T-helper 2 cell (primary cell): ENCODE measurements at places on chromosomes 13 and 19.

DNA sequence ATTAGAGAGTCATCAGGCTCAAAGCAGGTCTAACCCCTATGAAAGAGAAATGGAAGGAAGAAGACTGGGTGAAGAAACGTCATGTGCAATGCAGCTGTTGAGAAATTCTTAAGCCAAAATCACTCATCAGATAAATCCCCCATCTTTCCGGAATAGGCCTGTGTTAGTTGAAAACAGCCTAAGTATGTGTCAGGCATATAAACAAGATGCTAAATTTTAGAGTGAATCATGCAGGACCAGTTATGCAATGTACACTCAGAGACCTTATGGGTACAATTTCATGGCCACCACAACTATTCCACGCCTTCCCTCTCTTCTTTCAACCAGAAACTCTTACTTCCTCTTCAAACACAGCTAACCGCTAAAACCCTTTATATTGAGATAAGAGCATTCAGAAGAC is 717.7 kb upstream of the ATXN8OS start:
- DNase-seq = no peak

DNA sequence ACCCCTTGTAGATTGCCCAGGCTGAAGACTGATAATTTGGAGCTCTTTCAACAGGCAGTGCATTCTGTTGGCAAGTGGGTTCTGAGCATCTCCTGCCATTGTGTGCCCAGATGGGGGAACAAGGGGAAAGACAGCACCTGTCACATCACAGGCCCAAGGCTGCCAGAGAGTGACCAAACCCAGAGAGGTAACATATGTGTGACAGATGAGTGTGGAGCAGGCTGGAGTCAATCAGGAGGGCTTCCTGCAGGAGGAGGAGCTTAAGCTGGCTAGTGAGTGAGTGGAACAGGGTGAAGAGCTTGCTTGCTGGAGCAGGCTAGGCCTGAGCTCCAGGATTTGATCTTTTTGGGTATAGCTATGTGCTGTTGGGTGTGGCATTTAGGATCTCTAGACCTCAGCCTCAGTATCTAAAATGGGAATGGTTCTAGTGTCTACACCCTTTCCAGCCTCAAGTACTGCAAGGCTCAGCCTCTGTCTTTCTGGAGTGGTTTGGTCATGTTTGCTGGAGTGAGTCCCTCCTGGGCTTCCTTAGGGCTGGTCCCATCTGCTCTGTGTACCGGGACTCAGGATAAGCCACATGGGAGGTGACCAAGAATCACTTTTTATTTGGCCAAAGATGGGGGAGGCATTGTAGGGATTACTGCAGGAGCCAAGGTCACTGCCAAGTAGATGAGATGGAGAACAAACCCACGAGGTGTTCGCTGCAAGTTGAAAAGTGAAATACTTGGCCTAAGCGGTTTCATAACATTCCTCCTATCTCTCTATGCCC is 152.4 kb upstream of the TSHZ3 start:
- no peak for DNase-seq

- no peak for DNase-seq
These were observed 12.9 kb upstream of the TLE2 start for GRCh38 chr19:3041761-3042620.

DNA sequence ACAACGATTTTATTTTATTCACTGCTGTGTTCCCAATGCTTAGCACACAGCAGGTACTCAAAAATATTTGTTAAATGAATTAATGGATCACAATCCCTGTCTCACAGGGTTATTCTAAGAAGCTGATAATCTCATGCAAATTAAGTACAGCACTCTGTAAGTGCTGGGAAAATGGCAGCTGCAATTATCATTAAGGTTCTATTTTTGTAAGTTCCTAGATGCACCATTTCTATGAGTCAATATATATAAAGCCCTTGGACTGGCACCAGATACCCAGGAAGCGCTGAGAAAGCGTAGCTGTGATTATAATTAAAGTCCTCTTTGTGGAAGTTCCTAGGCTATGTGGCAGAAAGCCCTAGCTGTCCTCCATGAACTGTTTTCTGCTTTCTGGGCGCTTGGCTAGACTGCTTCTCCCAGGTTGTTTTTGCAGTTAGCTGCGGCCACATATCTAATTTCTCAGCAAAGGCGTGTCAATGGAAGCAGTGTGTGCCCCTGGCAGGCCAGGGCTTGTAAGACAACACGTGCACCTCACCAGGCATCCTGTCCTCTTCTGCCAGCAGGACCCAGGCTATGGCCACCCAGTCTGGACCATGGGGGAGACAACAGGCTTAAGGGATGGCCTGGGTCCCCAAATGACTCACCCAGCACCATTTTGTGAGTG is 5.2 kb upstream of the SRRM5 start:
- DNase-seq = no peak

- DNase-seq = no peak
These were observed 1314.9 kb downstream of the PCDH9 start for GRCh38 chr13:65915195-65915594.

DNA sequence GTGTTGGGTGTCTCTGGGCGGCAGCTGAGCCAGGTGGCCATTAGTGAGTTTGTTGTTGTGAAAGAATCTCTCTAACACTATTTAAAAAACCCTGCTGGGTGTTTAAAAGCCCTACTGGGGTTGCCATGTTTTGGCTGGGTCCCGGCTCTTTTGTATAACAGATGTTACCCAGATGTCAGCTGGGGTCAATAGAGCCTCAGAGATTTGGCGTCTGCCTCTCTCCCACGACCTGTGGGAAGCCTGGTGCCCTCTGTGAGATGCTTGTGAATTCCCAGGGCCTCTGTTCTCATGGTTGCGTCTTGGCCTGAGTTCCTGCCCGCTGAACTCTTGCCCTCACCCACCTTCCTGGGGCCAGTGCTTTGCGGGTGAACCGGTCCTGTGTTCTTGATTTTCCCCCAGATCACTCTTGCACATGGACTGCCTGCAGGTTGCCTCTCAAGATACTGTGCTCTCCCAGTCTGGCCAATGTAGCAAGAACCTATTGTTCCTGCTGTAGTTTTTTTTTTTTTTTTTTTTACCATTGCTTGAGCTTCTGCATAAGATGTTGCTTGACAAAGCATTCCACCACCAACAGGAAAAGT is 9.5 kb downstream of the NFILZ start:
- DNase-seq = no peak

- no peak for DNase-seq
These were observed 463 bp downstream of the SUGP1 start for GRCh38 chr19:19319732-19320360.
